ENCODE measurements at places on chromosomes 2 and 18. TPM values are rescaled to one million over a fixed set of nuclear protein-coding genes. Genes with fewer than 3 reads are reported as not detected.

- no peak for DNase-seq
- no peak overlapping the region for H3K4me3 ChIP-seq
- no peaks in the 10 kb centered on the region for H3K27me3 ChIP-seq
- no peaks in the 10 kb centered on the region for H3K4me1 ChIP-seq
Observed at GRCh38 chr2:15133461-15133860, 427.7 kb downstream of the NBAS start.

- H3K27ac ChIP-seq, result no peak overlapping the region
- H3K4me3 ChIP-seq, result no peak overlapping the region
- no peaks in the 10 kb centered on the region for H3K27me3 ChIP-seq
- no peaks in the 10 kb centered on the region for H3K36me3 ChIP-seq
- H3K4me1 ChIP-seq, result no peaks in the 10 kb centered on the region
Observed at GRCh38 chr18:1916869-1917523, 654.3 kb downstream of the METTL4 start.

DNA sequence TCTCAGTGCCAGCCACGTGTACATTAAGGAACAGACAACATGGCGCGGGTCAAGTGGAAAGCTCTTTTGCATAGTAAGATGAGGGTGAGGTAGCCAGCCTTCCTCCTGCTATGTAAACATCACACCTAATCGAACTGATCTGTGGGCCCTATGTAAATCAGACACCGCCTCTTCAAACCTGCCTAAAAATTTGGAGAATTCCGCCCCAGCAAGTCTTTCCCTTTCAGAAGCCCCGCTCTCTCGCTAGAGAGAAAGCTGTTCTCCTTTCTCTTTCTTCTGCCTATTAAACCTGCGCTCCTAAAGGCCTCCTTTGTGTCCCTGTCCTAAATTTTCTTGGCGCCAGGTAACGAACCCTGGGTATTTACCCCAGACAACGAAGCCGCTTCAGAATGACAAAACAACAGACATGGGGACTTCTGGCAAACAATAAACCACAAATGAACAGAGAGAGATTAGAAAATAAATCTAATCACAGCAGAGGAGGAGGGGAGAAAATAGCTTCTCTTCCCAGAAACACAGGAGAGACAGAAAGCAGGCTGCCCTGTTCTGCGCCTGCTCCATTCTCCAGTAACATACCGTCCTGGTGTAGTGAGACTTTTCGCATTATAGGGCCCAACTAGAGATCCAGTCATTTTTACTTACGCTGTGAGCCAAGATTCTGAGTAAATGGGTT, 31.9 kb upstream of the CYP1B1 start:
- H3K4me1 ChIP-seq, result peaks cover 12% of the 10 kb centered on the region
- H3K27ac ChIP-seq, result no peak overlapping the region
- no peak overlapping the region for H3K4me3 ChIP-seq

DNA sequence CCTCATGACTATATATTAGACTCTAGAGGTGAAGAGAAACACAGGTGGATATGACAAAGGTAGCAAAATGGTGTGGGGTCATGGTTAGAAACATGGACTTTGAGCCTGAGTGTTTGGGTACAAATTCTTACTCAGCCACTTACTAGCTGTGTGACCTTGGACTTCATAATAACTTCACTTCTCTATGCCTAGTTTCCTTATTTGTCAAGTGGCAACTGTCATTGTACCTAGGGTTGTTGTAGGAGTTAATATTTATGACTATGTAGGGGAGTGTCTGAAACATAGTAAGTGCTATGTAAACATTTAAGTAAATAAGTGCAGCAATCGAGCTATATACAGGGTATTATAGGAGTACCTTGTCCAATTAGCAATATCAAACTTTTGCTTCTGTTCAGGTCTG, 49.7 kb upstream of the RAPH1 start:
- no peak overlapping the region for H3K27ac ChIP-seq
- H3K4me1 ChIP-seq, result no peaks in the 10 kb centered on the region
- H3K27me3 ChIP-seq, result no peaks in the 10 kb centered on the region
- H3K4me3 ChIP-seq, result no peak overlapping the region
- H3K36me3 ChIP-seq, result no peaks in the 10 kb centered on the region

- no peaks in the 10 kb centered on the region for H3K4me1 ChIP-seq
- H3K4me3 ChIP-seq, result no peak overlapping the region
- no peak overlapping the region for H3K27ac ChIP-seq
- no peaks in the 10 kb centered on the region for H3K27me3 ChIP-seq
- H3K36me3 ChIP-seq, result no peaks in the 10 kb centered on the region
Observed at GRCh38 chr2:144239306-144239705, 280.6 kb downstream of the ZEB2 start.

GRCh38 chr2:71629273-71629672, 175.9 kb downstream of the DYSF start:
- no peaks in the 10 kb centered on the region for H3K36me3 ChIP-seq
- no peaks in the 10 kb centered on the region for H3K4me1 ChIP-seq
- no peaks in the 10 kb centered on the region for H3K27me3 ChIP-seq
- no peak overlapping the region for H3K27ac ChIP-seq
- H3K4me3 ChIP-seq, result no peak overlapping the region

GRCh38 chr2:144237830-144238627, 281.9 kb downstream of the ZEB2 start:
- H3K36me3 ChIP-seq, result no peaks in the 10 kb centered on the region
- no peak for DNase-seq
- no peak overlapping the region for H3K4me3 ChIP-seq
- H3K4me1 ChIP-seq, result no peaks in the 10 kb centered on the region
- H3K27ac ChIP-seq, result no peak overlapping the region

GRCh38 chr18:34222307-34223163, 2.2 kb downstream of the NOL4 start:
- H3K4me3 ChIP-seq, result peak overlapping the region; percentile 71
- peaks cover 8% of the 10 kb centered on the region for H3K27me3 ChIP-seq
- H3K36me3 ChIP-seq, result no peaks in the 10 kb centered on the region
- no peak for DNase-seq
- no peak overlapping the region for H3K27ac ChIP-seq

GRCh38 chr18:50192995-50193795, 1.8 kb downstream of the MYO5B start:
- no peaks in the 10 kb centered on the region for H3K36me3 ChIP-seq
- H3K4me3 ChIP-seq, result peak overlapping the region; percentile 54
- H3K27me3 ChIP-seq, result peaks cover 48% of the 10 kb centered on the region
- no peak overlapping the region for H3K27ac ChIP-seq
- DNase-seq, result peak; percentile 55
- H3K4me1 ChIP-seq, result no peaks in the 10 kb centered on the region

DNA sequence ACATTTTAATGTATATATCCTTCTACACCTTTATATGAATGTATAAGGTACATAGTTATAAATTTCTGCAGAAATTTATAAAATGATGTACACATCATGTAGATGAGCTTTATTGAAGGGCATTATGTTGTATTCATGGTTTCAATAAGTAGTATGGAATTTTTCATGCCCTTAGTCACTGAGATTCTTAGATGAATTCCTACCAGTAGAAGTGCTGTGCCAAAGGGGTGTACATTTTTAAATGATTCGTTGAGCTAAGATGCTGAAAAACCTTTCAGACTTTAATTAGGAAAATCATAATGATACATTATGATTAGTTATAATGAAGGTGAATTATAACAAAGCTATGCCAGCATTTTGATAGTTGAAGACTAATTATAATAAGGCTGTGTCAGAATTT, 115.2 kb downstream of the ZNF236 start:
- H3K27me3 ChIP-seq, result no peaks in the 10 kb centered on the region
- no peak overlapping the region for H3K27ac ChIP-seq
- no peak overlapping the region for H3K4me3 ChIP-seq

DNA sequence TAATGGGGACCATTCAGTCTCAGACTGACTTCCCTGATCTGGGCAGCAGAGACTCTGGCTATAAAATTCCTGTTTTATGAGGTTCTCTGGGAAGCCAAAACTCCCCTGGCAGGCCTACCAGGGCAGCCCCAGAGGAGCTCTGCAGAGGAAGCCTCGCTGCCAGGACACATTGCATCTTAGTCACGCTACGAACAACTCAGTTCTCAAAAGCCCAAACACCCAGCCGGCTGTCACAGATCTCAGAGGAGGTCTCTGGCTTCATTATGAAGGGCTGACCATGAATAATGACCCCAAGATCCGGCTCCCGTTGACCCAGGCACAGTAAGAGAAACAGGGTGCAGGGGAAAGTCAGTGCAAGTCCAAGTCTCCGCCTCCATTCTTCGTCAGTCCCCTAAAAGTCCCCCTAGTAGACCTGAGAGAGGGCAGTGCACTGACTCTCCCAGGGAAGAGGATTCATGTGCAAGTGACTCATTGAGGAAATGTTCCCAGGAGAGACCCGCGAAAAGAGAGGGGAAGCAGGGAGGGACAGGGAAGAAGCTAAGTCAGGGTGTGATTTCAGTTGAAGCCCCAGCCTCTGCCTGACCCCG, 212.3 kb downstream of the CYP26B1 start:
- no peak overlapping the region for H3K4me3 ChIP-seq
- H3K4me1 ChIP-seq, result no peaks in the 10 kb centered on the region
- no peak for DNase-seq
- H3K27ac ChIP-seq, result no peak overlapping the region
- no peaks in the 10 kb centered on the region for H3K36me3 ChIP-seq

- no peak for DNase-seq
- H3K4me1 ChIP-seq, result no peaks in the 10 kb centered on the region
Observed at GRCh38 chr2:186907897-186908296, 58.9 kb upstream of the ZSWIM2 start.

- peaks cover 2% of the 10 kb centered on the region for H3K4me1 ChIP-seq
- H3K4me3 ChIP-seq, result no peak overlapping the region
- H3K36me3 ChIP-seq, result no peaks in the 10 kb centered on the region
- no peaks in the 10 kb centered on the region for H3K27me3 ChIP-seq
Observed at GRCh38 chr2:169510496-169510895, 994 bp downstream of the KLHL41 start.

GRCh38 chr2:48357351-48357750, 172.6 kb upstream of the STON1 start:
- no peaks in the 10 kb centered on the region for H3K4me1 ChIP-seq
- H3K4me3 ChIP-seq, result no peak overlapping the region
- no peak for DNase-seq
- no peaks in the 10 kb centered on the region for H3K27me3 ChIP-seq
- H3K36me3 ChIP-seq, result peaks cover 2% of the 10 kb centered on the region
- no peak overlapping the region for H3K27ac ChIP-seq

- DNase-seq, result no peak
- no peaks in the 10 kb centered on the region for H3K4me1 ChIP-seq
- H3K27ac ChIP-seq, result no peak overlapping the region
- no peaks in the 10 kb centered on the region for H3K36me3 ChIP-seq
Observed at GRCh38 chr2:164479460-164479859, 141.8 kb downstream of the GRB14 start.

DNA sequence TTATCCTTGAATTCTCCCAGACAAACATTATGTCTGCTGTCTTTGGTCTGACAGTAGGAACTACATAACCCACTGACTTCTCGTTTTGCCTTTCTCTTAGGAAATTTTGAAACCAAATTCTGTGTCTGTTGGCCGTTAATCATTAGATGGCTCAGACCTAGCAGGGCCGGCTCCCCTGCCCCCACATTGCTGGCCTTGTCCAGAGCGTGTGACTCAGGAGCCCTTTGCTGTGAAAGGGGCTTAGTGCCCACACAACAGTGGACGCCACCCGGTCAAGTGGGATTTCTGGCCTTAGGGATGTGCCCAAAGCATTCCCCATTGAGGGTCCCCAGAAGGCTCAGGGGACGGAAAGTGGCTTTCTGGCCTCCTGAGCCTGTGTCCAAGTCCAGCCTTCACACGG, 137.5 kb downstream of the CTIF start:
- H3K27me3 ChIP-seq, result no peaks in the 10 kb centered on the region
- no peak overlapping the region for H3K27ac ChIP-seq
- no peaks in the 10 kb centered on the region for H3K36me3 ChIP-seq
- H3K4me3 ChIP-seq, result no peak overlapping the region
- DNase-seq, result no peak
- H3K4me1 ChIP-seq, result no peaks in the 10 kb centered on the region

DNA sequence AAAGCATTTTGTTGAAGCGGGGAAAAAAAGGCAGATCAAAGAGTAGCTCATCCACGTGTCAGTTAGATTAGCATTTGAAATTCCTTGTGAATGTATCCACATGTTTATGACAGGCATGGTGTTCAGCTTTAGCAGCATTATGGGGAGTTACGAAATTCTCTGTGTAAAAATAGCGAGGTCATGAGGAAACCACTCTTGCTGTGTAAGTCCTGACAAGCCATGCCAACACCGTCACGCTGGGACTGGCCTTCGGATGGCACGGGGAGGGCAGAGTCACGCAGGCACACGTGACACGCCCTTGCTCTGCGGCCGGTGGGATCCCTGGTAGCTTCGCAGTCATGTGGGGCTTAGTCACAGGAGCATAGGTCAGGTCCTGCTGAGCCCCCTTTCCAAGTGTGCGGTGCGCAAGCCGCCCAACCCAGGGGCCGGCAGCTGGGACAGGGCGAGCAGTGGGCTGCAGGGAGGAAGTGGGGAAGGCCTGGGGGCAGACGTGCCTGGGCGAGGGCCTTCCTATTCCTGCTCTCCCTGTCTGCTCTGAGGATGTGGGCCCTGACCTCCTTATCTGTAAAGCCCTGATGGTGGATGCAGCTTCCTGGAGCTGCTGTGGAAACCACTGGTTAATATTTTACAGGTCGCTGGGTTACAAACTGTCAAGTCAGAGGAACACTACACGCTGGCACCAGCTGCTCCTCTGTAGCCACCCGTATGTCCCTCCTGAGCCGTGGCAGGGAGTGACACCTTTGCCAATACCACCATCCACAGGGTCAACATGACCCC, 18.0 kb downstream of the MBP start:
- no peak overlapping the region for H3K27ac ChIP-seq
- no peaks in the 10 kb centered on the region for H3K36me3 ChIP-seq
- DNase-seq, result no peak
- H3K4me1 ChIP-seq, result peaks cover 5% of the 10 kb centered on the region
- no peaks in the 10 kb centered on the region for H3K27me3 ChIP-seq

- no peak overlapping the region for H3K27ac ChIP-seq
- H3K36me3 ChIP-seq, result no peaks in the 10 kb centered on the region
- DNase-seq, result no peak
- H3K4me3 ChIP-seq, result no peak overlapping the region
Observed at GRCh38 chr2:45190481-45190942, 181.3 kb upstream of the SIX2 start.

- H3K4me1 ChIP-seq, result peaks cover 3% of the 10 kb centered on the region
- no peak overlapping the region for H3K4me3 ChIP-seq
- no peak overlapping the region for H3K27ac ChIP-seq
Observed at GRCh38 chr2:118250463-118250862, 162.2 kb downstream of the INSIG2 start.

Gene UGT1A5
- not detected for total RNA-seq

Gene SERPINB8
- total RNA-seq, result 1.2 TPM

Gene ABCG8
- total RNA-seq, result not detected

Gene SEMA4F
- total RNA-seq, result 3.1 TPM

Gene FAM237A
- total RNA-seq, result not detected

Gene IL37
- not detected for total RNA-seq

Gene NTSR2
- not detected for total RNA-seq

Gene ALPP
- 0.15 TPM for total RNA-seq

Gene TMEM169
- 2.5 TPM for total RNA-seq

Gene ADAM23
- total RNA-seq, result 21.3 TPM

Gene TRIM54
- 4.2 TPM for total RNA-seq
